ENCODE measurements at places on chromosomes 3 and 15. TPM values are rescaled to one million over a fixed set of nuclear protein-coding genes. Genes with fewer than 3 reads are reported as not detected.

DNA sequence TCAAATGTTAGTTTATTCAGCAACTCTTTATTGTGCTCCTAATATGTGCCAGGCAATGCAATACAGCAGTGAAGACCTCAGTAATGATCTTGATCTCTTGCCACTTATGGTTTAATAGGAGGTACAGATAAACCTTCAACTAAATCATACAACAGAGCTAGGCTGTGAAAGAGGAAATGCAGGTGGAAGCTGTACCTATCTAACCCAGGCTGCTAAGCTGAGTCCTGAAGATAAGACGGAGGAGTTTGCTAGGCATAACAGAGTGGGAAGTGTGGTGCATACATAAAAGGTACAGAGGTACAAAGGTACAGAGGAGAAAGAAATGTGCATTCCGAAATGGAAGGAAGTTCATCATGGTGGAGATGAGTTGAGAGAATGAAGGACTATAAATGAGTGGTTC, 35.0 kb downstream of the KBTBD8 start:
- DNase-seq: no peak

DNA sequence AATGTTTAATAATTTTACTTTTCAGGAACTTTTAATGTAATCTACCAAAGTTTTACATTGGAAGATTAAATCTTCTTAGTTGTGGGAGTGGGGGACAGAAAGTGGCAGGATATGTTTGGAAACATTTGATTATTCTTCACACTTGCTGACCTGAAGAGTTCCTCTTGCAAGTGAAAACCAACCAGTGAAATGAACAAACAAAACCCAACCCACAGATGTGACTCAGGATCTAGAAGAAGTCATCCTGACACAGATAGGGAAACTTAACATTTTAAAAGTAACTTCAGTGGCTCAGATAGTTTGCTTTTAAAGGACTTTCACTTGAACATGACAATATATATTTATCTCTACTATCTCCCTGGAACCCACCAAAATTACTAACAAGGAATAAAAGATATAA, 55.4 kb downstream of the ASTE1 start:
- no peak for DNase-seq

DNA sequence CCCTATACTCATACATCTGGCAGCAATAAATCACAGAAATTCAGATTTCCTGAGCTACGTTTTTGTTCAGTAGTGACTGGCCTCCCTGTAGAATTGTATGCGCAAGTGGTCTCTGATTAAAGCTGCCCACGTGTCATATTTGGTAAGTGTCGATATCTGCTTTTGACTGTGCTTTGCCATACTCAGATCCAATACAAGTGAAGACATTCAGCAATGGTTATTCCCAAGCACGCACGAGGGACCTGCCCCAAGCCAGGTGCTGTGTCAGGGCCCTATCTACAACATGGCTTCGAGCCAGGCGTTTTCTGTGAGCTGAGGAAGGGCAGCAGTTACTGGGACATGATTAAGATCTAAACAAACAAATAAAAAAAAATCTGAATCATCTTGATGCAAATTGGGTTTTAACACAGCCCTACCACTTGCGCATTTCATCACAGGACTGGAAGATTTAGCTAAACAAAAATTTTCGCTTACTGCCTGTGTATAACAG, 47.2 kb upstream of the ICE2 start:
- DNase-seq: no peak

- DNase-seq: peak; percentile 47
Measured at GRCh38 chr15:51830276-51830806, 888 bp downstream of the TMOD3 start.

GRCh38 chr15:68554721-68555678, 23.8 kb upstream of the CORO2B start:
- DNase-seq: no peak

- no peak for DNase-seq
Measured at GRCh38 chr3:119762876-119763275, 19.0 kb upstream of the NR1I2 start.

DNA sequence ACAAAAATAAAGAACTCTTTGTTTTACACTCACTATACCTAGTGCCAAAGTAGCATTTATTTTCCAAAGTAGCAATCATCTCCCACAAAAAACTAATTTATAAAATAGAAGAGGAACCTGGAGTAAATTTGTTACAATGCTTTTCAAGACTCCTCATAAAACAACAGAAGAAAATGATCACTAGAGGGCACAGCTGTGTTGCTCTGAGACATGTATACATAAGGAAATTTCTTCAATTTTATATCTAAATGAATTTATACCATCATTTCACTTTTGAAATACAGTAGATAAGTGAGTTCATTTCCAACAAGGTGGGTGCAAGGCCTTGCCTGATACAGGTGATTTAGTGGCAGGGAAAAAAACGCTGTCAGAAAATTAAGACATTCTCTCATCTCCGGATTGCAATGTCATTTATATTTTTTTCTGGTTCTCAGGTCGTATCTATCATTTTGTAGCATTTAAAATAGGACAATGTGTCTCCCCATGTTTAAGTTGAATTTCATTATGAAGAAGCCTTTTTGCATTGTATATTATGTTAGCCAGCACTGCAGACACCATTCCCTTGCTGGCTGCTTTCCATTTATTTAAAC, 25.3 kb upstream of the ARHGEF26 start:
- no peak for DNase-seq

DAPK2 gene
- total RNA-seq: 20.4 TPM

RTP4 gene
- total RNA-seq: 5.4 TPM

SLC22A14 gene
- 0.14 TPM for total RNA-seq

VGLL4 gene
- total RNA-seq: 38.0 TPM

C3orf22 gene
- not detected for total RNA-seq
